ENCODE measurements at places on chromosomes 2 and 18.
A peak's percentile ranks its signal among the peaks of the same experiment; 100 is the strongest.

GRCh38 chr2:234308073-234308812, 188.6 kb downstream of the ARL4C start:
- no peak for DNase-seq

GRCh38 chr2:160610041-160610440, 116.4 kb upstream of the RBMS1 start:
- DNase-seq, result no peak

DNA sequence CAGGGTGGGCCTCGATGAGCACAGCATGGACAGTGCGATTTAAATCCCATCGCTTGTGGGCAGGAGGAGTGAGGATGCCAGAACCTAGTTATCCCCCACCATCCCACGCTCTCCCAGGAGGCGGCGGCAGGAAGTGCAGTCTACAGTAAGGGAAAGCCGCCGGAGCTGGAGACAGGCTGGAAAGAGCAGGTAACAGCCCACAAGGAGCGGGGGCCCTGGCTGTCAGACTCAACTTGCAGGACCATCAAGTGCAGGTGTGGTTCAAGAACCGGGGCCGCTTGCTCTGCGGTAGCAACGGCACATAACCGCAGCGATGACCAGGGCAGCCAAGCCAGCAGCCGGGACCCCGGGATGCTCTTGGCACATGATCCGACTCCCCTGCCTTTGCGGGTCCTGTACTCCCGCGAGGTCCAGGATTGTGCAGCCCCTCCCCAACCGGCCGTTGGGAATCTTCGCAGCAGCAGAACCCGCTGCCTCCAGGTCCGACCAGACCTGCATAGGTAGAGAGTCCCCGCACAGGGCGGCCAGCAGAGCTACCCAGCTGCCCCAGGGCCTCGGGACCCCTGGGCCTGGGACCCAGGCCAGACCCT, 82.1 kb downstream of the BIN1 start:
- DNase-seq, result no peak

- no peak for DNase-seq
Measured at GRCh38 chr2:67585400-67585799, 188.3 kb downstream of the ETAA1 start.

GRCh38 chr18:3451183-3451988, 1.4 kb downstream of the TGIF1 start:
- peak; percentile 92 for DNase-seq

- no peak for DNase-seq
Measured at GRCh38 chr18:55433648-55434047, 154.3 kb downstream of the TCF4 start.

DNA sequence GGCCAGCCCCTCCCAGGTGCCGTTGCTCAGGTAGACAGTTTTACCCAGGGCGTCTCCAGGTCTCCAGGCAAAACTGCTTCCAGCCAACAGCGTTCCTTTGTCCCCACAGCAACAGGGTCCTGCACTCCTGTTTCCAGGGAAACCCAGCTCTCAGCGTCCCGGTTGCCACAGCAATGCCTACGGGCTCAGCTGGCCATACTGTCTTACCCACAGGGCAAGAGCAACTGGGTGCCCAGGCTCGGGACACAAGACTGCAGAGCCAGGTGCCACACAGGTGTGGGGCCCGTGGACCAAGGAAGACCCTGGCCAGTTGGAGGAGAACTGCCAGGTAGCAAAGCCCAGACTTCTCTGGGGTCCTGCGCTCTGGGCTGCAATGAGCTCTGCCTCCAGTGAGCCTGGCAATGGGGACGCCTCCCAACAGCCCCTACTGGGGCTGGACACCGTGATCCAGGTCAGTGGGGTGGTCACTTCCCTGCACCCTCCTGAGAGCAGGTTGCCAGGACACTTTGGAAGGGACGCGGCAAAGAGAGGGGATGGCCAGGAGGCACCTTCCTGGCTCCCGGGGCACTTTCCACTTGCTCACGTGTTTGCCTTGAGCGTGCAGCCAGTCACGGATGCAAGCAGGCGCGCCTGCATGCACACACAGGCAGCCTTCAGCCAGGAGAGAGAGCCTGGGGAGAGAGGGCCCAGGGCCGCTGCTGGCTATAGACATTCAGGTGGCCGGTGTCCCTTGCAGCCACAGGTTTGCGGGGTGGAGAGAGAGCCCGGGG, at the start of gene CROCC2:
Gene CROCC2 (plus strand): TSS at position 196 of the 770 bp plus-strand sequence. CDS start 178 bp downstream, at position 374.
- DNase-seq, result no peak

DNA sequence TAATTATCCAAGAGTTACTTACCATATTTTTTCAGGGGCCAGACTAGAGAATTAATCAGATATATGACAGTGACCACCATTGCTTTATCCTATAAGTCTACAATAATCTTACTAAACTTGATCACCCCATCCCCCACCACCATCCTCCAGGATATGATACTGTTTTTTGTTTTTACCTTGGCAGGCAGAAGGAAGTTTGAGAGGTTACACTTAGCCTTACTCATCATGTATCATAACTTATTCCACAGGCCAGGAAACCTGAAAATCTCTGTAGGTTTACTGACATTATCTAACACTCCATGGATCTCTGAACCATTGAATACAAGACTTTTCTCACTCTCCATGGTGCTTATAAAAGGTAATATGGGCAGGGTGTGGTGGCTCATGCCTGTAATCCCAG, 602.7 kb downstream of the KCNJ3 start:
- DNase-seq, result no peak

DNA sequence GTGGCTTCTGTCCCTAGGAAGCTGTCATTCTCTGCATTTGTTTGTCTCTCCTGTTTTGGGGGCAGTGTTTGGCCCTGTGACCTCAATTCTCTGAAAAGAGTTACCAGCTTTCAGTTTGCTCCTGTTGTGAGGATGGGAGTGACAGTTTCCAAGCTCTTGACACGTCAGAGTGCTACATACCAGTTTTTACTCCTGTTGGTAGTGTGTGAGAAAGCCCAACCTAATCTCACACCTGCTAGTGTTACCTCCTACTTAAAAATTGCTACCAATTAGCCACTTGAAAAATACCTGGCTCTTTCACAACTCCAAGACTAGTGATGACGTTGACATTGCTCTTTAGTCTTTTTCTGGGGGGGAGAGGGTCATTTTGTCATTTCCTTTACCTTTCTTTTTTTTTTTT, 14.1 kb downstream of the SKA1 start:
- DNase-seq, result no peak

GRCh38 chr2:133733901-133734255, 165.6 kb upstream of the NCKAP5 start:
- DNase-seq, result no peak

GRCh38 chr2:100266126-100266525, 56.2 kb downstream of the LONRF2 start:
- DNase-seq, result no peak

GRCh38 chr18:3162181-3162580, 57.6 kb downstream of the MYOM1 start:
- no peak for DNase-seq

DNA sequence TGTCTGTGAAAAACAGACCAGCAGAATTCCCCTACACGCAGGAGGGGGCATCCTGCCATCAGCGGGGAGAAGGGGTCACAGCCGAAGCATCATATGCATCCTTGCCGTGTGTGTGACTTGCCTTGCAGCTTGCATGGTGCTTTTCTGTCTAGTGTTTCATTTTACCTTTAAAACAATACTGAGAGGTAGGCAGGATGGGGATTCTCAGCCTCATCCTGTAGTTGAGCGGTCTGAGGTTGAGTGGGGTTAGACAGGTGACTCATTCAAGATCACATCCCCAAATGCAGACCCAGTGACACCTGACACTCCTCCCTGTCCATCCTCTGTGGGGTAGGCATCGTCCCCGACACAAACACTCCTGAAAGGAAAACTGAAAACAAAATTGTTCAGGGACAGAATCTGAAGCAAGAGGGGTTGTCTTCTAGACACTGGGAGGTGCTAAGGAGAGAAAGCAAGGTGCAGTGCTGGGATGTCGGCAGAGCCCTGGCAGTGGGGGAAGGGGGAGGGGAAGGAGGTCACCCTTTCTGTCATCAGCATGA, 7.9 kb downstream of the ARL4C start:
- peak; percentile 62 for DNase-seq

- no peak for DNase-seq
Measured at GRCh38 chr2:24984912-24985311, 13.2 kb upstream of the DNAJC27 start.

DNA sequence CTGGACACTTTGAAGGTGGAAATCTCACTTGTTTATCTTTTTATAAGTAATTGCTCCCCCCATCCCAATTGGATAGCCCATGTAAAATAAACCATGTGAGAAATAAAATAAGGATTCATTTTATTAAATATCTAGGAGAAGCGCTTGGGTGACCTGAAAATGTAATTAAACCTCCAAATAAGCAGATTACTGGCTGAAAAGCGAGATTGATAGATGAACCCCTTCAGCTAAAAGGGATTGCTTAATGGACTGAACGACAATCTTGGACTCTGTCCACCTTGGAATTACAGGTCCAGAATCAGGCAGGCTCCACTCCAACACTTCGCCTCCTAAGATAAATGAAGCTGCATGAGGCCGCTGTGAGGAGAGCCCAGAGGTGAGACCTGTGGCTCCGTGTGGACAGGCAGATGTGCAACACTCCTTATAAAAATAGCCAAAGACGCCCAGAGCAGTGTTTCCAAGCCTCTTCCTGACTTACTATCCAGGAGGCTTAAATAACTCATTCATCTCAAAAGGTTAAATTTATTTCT, 441.5 kb downstream of the MTX2 start:
- no peak for DNase-seq

- no peak for DNase-seq
Measured at GRCh38 chr2:181183878-181184542, 203.6 kb downstream of the UBE2E3 start.

GRCh38 chr18:56775701-56776100, 124.5 kb downstream of the WDR7 start:
- DNase-seq, result no peak

DNA sequence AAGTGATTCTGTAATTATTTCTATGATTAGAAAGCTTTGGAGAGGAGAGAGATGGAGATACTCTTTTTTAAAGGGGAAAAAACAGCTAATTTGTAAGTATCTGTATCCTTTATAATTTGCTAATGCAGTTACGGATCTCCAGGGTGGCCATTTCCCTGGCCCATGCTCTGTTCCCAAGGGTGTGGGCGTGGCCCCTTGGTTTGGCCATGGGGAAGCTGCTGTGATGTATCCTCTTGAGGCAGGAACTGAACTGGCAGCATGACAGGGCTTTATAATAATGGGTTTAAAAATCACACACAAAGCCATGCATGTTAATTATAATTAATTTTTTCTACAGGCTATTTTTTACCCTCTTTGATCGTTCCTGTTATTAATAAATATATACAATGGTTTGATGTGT, 27.0 kb downstream of the TRAPPC12 start:
- no peak for DNase-seq

GRCh38 chr2:46135958-46136357, 161.2 kb upstream of the EPAS1 start:
- no peak for DNase-seq

- peak; percentile 14 for DNase-seq
Measured at GRCh38 chr18:31497836-31498573, at the start of gene DSG2. TSS of gene DSG2 (plus strand) at chr18:31498177. CDS start at chr18:31498252, 75 bp downstream.

- DNase-seq, result no peak
Measured at GRCh38 chr2:83196225-83196624, 1262.9 kb downstream of the SUCLG1 start.

All from activated CD8-positive, alpha-beta memory T cell treated with anti-CD3 and anti-CD28 coated beads, Interleukin-2, amount 50 U/mL, for 4 hours (primary cell).